ENCODE measurements at places on chromosomes 6 and 20.

GRCh38 chr6:92827104-92827503 lies 592.3 kb downstream of the EPHA7 start:
- DNase-seq = no peak

- no peak for DNase-seq
Observed at GRCh38 chr20:53922901-53923314, 147.5 kb downstream of the BCAS1 start.

- DNase-seq = no peak
Observed at GRCh38 chr6:133683308-133683580, 205.7 kb upstream of the TCF21 start.

- DNase-seq = no peak
Observed at GRCh38 chr6:44366781-44367180, 20.7 kb upstream of the CDC5L start.

GRCh38 chr6:140073456-140073855 lies 699.0 kb upstream of the CITED2 start:
- DNase-seq = no peak

DNA sequence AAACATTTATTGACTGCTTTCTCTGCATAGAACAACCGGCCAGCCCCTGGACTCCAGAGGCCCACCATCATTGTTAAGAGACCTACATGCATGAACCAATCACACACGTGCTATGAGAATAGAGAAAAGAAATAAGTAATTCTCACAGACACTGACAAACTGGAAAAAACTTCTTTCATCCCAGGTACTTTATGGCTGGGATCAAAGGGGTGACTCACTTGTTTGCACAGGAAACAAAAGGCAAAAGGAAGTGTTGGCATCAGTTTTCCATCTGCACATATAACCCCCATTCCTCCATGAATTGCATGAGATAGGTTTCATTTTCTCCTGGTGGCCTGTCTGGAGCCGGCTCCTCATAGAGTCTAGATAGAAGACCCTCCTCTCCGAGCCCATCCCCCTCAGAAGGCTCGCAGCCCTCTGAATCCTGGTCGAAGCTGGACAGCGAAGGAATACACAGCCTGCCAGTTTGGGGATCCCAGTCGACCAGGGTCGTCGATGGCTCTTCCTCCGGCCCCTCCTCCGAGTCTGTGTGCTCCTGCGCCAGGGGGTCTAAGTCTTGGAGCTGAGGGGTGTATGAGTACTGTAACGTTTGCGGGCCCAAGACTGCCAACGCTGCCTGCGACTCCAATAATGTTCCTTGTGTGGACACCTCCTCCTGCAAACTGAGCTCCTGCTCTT lies 43.3 kb downstream of the IL20RA start:
- no peak for DNase-seq

- DNase-seq = no peak
Observed at GRCh38 chr6:131688286-131688685, 12.9 kb downstream of the OR2A4 start.

Measured in DMS79 treated with DMSO at 0.1 percent for 48 hours (cell line).